ENCODE measurements at places on chromosomes 11 and 22.

DNA sequence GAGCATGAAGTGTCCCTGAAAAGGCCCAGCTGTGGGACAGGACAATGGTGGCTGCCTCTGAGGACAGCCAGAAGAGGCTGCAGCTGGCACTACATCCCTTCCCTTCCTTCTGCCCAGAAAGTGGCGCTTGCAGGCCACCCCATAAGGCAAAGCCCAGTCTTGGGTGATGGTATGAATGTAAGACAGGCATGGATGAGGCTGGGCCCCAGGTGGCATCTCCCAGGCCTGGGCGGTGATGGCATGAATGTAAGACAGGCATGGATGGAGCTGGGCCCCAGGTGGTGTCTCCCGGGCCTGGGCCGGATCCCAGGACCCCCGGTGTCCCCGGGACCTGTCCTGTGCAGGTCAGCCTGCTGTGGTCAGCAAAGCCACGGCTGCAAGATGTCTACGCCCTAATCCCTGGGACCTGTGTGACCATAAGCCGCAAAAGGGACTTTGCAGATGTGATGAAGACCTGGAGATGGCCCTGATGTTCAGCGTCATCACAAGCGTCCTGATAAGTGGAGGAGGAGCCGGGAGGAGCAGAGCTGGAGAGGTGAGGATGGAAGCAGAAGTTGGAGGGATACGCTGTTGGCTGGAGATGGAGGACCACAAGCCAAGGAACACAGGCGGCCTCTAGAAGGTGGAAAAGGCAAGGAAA is 181.1 kb downstream of the CTTN start:
- no peak for DNase-seq

DNA sequence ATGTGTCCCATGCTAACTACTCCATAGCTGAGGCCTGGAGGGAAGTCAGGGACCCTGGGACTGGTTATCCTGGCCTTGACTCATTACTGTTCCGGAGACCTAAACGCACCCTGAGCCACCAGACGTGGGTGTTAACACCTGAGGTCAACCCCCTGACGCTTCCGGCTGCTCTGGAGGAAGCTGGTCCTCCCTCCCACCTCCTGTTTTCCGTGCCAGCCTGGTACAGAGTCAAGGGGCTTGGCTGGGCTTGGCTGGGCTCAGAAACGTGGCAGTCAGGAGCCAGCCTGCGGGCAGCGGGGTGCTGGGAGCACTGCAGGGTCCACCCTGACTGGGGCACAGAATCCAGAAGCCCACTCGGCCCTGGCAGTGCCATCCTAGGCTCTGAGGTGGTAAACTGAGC is 2.6 kb downstream of the TMPRSS4 start:
- no peak for DNase-seq

DNA sequence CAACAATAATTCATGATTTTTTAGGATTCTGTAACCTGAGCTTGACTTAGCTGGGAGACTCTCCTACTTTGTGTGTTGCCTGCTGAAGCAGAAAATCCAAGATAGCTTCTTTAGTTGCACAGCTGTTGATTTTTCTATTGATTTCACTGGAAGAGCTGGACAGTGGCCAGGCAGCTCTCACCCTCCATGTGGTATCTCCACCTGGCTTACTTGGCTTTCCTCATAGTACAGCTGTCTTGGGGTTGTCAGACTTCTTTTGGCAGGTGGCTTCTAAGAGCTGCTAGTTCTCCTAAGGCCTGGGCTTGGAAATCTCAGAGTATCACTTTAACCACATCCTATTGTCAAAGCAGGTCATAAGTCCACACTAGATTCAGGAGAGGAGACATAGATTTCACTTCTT is 130.8 kb upstream of the SPON1 start:
- DNase-seq: no peak

DNA sequence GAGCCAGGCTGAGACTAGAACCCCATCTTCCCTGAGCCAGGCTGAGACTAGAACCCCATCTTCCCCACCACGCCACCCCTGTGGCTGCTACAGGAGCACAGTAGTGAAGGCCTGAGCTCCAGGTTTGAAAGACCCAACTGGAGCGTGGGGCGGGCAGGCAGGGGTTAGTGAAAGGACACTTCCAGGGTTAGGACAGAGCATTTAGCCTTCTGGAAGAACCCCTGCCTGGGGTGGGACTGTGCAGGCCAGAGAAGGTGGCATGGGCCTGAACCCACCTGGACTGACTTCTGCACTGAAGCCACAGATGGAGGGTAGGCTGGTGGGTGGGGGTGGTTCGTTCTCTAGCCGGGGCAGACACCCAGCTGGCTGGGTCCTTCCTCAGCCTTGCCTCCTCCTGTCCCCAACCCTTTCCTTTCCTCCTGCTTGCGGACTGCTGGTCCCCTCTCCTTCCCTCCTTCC is 24.1 kb downstream of the SUN2 start:
- no peak for DNase-seq

- DNase-seq: no peak
Measured at GRCh38 chr11:1481861-1482441, 4.6 kb downstream of the MOB2 start.

- no peak for DNase-seq
Measured at GRCh38 chr11:77211040-77211451, 83.0 kb downstream of the MYO7A start.

DNA sequence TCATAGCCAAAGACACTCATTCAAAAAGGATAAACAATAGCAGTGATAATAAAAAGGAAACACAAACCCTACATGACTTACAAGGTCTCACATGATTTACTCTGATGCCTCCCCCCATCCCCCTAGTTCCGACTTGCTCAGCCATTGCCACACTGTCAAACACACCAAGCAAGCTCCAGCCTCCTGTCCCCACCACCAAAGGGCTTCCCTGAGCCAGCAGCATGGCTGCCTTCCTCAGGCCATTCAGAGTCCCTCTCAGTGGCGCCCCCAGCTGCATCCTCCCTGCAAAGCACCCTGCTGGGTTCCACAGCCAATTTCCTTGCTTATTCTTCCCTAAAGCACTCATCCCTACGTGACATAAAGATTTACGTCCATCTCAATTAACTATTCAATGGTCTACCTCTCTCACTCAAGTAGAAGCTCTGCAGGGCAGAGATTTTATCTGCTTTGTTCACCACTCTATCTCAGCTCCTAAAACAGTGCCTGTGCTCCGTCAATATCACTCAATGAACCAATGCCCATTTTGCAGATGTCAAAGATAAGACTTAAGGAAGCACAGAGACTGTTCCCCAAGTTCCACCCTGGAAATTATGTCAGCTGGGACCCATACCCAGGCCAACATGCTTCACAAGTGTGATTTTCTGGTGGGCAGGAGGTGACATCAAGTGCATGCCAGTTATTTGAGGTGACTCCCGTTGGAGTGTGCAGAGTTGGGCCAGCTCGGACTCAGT is 106.9 kb downstream of the SYN3 start:
- DNase-seq: no peak

GRCh38 chr11:47572715-47573255 is 6.0 kb downstream of the KBTBD4 start:
- no peak for DNase-seq

GRCh38 chr22:26845021-26845743 is 187.8 kb downstream of the MIAT start:
- DNase-seq: no peak

DNA sequence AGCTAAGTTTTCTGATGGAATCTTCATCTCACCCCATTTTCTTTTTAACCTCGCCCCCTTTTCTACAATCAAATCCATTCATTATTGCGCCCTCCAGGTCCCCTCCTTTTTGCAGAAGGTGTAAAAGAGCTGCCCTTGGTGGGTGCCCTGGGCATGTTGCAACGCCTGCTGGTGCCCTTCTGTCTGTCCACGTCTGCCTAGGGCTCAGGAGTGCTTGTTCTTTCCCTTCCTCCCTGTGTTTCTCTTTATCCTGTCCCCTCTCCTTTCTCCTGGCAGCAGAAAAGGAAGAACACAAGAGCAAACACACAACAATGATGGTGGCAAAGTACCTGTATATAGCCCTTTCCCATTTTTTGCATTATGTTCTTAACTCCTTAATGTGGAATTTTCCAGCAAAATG is 6.2 kb upstream of the TLCD5 start:
- no peak for DNase-seq

DNA sequence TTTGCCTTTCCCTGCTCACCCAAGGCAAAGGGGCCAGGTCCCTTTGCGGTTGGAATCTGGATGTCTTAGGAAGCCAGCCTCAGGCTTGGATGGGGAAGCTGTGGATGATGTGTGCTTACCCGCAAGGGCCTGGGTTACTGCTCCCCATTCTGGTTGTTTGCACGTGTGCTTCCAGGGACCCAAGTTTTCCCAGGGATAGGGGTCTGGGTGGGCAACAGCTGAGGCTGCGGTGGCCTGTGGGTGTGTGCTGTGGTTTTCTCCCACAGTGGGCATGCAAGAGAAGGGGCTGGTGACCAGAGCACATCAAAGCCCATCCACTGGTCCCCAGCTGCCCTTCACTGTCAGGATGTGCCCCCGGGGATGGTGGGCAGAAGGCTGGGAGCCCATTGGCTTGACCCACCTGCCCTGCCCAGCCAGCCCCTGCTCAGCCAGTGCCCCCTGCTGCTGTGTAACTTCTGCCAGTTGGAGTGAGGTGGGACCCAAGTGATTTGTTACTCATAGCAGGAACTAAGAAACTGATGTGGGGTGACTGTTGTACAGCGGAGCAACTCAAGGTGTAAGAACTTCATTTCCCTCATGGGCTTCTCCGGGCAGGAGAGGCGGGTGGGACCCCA is 3.3 kb downstream of the CAPN5 start:
- no peak for DNase-seq

GRCh38 chr11:1745701-1746320 is 4.6 kb downstream of the IFITM10 start:
- DNase-seq: no peak

GRCh38 chr22:45889093-45889538 is 87.8 kb downstream of the WNT7B start:
- no peak for DNase-seq

DNA sequence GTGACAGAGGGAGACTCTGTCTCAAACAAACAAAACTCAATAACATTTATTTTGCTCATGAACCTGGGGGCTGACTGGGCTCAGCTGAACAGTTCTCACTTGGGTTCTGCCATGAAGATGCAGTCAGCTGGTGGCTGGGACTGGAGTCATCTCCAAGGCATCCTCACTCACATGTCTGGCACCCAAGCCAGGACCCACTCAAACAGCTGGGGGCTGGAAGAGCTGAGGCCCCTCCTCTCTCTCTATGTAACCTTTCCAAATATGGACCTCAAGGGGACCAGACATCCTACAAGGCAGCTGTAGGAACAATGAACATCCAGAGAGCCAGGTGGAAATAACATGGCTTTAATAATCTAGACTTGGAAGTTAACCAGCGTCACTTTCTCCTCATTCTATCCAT is 16.8 kb downstream of the HSPA8 start:
- DNase-seq: no peak

DNA sequence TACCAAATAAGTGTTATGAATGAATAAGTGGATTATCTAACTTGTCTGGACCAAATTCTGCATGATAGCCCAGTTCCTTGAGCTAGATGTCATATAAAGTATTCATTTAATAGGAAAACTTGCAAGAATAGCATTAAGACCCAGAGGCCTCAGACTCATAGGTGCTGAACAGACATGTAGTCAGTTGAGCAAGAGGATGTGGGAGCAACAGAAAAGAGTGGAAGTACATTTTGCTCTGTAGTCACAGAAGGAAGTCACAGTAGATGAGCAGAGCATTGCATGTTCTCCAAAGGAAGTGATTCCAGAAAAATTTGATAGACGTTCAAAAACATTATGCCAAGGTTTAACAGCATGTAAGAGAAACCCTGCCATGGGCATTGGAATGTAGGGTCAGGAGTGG is 9.5 kb downstream of the HOATZ start:
- no peak for DNase-seq

DNA sequence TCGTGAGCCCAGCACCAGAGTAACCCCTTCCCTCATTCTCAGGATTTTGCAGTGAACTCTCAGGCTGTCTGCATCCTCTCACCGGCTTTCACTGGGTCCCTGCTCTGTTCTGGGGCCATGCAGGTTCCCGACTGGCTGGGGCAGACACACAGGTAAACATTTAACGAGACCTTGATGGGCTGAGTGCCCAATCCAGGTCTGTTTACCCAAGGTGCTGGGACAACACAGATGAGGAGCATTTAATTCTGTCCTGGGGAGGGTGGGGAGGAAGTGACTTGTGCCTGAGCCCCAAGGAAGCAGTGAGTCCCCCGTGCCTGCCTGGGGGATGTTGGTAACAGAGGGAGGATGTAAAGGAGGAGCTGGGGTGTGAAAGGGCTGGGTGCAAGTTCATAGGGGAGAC is 4.4 kb downstream of the BIK start:
- no peak for DNase-seq

DNA sequence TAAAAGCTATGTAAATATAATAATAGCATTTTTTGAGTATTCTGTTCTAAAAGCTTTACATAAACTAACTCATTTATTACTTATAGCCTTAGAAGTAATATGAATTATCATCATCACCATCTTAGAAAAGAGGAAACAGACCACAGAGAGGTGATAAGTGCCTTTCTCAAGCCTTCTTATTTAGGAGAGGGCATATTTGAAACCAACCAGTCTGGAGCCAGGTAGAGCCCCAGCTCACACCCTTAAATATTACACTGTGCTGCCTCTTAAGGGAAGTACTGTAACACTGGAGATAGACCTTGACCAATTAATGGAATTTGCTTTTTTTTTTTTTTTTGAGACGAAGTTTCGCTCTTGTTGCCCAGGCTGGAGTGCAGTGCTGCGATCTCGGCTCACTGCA is 2.3 kb downstream of the BCO2 start:
- DNase-seq: no peak

GRCh38 chr11:581752-582151 is 5.5 kb downstream of the PHRF1 start:
- DNase-seq: no peak

- no peak for DNase-seq
Measured at GRCh38 chr11:8732324-8732670, 49.7 kb downstream of the RPL27A start.

DNA sequence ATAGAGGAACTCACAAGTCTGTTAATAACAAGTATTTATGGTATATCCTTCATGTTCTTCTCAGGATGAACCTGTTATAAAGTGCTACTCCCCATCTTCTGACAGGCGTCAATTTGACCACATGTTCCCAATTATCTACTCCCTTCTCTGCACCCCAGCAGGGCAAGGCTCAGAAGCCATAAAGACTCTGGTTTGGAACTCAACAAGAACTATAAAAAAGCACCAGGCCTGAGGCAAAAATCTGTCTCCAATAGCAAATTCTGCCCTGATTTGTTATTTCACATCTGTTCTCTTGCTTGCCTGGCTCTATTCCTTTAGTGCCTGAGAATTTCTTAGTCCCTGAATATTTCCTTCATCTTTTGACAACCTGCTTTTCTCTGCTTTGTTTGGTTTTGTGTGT is 618.2 kb upstream of the KIRREL3 start:
- no peak for DNase-seq

- no peak for DNase-seq
Measured at GRCh38 chr11:62842171-62842741, 2.9 kb upstream of the WDR74 start.

DNA sequence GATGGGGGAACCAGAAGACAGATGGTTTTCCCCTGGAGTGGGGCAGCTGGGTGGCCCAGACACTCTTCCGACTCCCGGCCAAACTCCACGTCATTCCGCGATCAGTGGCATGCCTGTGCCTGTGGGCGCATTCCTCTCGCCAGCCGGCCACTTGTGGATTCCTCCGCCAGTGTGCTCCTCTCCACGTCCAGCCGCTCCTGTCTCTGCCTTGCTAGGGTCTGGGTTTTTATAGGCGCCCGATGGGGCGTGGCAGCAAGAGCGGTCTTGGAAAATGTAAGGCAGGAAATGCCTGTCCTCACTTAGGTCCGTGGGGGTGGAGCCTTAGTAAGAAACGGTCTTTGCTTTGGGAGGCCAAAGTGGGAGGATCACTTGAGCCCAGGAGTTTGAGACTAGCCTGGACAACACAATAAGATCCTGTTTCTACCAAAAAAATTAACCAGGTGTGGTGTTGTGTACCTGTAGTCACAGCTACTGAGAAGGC is 81.6 kb upstream of the SEPTIN5 start:
- DNase-seq: no peak

GRCh38 chr22:49480896-49481658 is 346.6 kb downstream of the BRD1 start:
- DNase-seq: no peak

All from non-pigmented ciliary epithelial cell (primary cell).